ENCODE measurements at places on chromosomes 3 and 15.

DNA sequence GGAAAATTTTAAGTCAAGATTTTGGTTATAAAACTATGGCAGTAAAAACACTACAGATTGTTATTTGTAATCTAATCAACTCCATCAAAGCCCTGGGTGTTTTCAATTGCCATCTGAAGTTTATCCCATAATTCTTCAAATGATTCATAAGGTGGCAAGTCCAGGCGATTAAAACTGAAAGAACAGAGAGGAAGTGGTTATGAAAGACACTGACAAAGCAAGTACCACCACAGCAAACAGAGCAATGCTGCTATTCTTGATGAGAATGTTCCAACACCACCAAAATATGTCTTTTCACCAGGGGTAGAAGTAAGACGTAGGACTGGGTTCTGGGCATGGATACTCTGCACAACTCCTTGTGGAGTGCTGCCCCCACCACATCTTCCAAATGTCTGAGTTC lies 86.9 kb upstream of the PRTG start:
- DNase-seq = peak; percentile 7

DNA sequence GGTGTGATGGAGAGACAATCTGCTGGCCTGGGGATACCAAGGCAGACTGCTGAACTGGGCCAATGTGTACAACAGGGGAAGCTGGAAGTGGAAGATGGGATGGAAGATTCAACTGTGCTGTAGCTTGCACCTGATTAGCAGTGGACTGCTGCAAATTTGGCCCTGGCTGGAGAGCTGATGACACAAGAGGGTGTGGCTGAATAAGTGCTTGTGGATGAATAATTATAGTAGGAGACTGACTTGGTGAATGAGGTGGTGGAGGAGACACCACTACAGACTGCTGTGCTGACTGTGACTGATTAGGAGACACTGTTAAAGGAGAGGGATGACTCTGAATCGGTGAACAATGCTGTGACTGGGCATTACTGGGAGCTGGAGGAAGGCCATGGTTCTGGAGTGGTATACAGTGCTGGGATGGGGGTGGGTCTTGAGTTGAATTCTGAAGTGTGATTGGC lies 52.5 kb downstream of the PHC3 start:
- no peak for DNase-seq

GRCh38 chr3:72520690-72521308 lies 327.4 kb downstream of the SHQ1 start:
- DNase-seq = no peak

DNA sequence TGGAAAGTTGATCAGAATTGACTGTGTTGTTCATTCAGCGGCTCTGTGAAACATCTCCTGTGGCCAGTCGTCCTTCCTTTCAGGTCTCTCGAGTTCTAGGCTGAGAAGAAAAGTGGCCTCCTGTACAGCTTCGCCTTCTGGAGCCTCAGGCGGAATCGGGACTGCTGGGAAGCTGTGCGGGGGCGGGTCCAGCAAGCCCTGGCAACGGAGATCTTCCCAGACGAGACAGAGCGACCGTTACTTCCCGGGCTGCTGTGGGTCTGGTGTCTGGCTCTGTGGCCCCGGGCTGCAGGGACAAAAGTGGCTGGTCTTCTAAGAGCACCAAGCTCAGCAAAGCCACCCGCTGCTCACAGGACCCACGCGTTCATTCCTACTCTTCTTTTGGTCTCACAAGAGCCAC lies 88.6 kb upstream of the CACNA2D3 start:
- DNase-seq = no peak

DNA sequence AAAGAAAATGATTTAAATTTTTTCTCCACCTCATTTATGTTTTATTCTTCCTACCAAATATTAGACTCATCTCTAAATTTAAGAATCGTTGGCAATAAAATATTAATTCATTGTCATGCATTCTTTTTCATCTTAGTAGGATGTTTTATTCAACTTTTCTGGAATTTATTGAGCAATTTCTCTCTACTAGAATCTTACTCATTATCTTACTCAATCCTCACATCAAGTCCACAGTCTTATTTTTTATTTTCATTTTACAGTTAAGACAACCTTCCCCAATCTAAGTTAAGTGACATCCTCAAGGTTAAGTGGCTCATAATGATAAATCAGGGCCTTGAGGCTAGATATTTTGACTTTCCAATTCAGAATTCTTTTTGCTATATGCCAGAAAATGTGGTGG lies 15.9 kb upstream of the ALDH1A2 start:
- DNase-seq = no peak

DNA sequence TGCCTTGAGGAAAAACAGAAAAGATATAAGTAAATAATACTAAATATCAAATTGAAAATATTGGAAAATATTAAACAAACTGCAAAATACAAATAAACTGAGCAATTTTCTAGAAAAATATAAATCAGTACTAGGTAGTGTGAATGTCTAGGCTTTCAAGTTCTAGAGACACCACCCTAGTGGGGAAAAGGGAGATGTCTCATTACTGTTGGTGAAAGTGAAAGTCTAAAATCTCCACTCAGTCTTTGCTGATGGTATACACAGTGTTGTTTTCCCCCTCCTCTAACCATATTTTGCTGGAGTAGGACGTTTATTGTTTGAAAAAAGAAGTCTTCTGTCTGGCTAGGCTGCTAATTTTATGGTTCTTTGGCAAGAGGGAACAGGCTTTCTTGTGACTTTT lies 1368.9 kb downstream of the OTOL1 start:
- no peak for DNase-seq

DNA sequence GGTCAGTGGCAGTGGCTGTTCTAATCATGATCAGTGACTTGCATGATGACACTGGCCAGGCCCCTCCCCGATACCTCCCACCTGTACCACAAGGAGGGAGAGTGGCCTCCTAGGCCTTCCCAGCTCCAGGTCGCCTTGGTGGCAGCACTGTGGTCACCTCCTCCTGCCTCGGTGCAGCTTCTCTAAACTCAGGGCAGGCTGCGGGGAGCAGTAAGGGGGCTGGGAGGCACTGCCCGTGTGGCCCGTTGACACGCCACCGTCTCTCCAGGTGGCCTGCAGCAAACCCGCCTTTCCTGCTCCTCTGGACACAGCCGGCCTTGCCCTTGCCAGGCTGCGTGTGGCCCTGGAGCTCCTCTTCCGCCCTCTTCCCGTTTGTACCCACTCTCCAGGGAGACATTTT lies 184.1 kb downstream of the XXYLT1 start:
- no peak for DNase-seq

GRCh38 chr3:37096975-37097374 lies 77.4 kb downstream of the LRRFIP2 start:
- no peak for DNase-seq

DNA sequence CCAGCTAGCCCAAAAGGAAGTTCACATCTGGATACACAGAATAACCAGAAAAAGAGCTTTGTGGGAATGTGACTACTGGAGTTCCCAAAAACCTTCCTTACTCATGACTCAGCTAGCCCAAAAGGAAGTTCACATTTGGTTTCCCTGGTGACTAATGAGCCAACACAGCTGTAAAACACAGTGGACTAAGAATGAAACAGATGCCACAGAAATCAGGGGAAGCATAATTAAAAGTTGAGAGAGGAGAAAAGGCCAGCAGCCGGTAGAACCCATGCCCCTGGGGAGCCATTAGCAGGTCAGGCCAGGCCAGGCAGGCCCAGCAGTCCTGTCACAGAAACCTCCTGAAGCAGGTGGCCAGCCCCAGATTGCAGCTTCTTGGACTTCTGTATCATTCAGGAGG lies 130.3 kb downstream of the GHSR start:
- no peak for DNase-seq

GRCh38 chr15:57356636-57357035 lies 19.7 kb upstream of the CGNL1 start:
- DNase-seq = no peak

- DNase-seq = peak; percentile 58
Measured at GRCh38 chr3:195905970-195906864, 2.1 kb downstream of the TNK2 start.

GRCh38 chr3:149252272-149252671 lies 30.6 kb upstream of the CP start:
- DNase-seq = no peak

DNA sequence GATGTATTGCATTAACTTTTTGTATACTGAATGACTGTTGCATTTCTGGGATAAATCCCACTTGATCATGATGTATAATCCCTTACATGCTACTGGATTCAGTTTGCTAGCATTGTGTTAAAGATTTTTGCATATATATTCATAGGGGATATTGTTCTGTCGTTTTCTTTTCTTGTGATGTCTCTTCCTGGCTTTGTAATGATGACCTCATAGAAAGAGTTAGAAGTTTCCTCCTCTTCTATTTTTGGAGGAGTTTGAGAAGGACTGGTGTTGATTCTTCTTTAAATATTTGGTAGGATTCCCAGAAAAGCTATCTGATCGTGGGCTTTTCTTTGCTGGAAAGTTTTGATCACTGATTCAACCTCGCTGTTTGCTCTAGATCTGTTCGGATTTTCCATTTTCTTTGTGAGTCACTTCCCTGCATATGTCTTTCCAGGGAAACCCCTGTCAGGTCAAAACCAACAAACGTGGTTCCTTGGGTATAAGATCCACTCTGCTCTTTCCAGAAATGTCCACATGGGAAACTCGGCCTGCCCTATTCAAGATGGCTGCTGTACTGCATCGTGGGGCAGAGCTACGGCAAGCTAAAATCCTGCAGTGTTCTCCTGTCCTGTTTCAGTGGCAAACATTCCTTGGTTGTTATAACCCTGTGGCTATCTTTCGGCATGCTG lies 120.4 kb downstream of the GABRG3 start:
- DNase-seq = no peak

DNA sequence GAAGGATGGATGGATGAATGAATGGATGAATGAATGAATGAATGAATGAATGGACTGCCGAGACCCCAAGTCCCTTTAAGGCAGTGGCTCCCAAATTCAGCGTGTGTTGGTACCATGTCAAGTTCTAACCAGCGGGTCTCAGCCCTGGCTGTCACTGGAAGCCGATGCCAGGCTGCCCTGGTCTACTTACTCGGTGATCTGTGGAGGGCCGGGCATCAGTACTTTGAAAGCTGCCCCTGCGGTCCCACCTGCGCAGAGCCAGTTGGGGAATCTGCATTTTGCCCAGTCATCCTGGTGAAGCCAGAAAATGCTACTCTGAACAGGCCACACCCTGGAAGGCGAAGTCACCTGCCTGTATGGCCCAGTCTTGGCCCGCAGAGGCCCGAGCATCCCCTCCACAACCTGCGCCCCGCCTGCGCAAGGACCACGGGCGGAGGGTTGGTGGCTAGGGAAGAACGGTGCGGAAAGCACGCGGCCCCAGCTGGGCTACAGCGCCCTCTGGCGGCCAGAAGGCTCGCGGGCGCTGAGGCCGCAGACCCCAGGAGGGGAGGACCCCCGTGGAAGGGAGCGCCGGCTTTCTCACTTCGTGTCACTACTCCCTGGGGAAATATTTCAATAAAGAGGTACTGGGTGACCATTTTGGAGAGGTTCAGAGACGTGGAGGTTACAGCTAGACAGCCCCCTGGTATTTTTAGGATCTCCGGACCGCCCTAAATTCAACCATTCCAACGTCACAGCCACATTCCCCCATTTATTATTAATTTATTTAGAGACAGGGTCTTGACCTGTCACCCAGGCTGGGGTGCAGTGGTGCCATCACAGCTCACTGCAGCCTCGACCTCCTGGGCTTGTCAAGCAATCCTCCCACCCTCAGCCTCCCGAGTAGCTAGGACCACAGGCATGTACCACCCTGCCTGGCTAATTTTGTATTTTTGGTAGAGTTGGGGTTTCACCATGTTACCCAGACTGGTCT lies 34.9 kb downstream of the PRKCD start:
- peak; percentile 57 for DNase-seq

- DNase-seq = no peak
Measured at GRCh38 chr3:126083138-126083445, 832 bp downstream of the SLC41A3 start.

DNA sequence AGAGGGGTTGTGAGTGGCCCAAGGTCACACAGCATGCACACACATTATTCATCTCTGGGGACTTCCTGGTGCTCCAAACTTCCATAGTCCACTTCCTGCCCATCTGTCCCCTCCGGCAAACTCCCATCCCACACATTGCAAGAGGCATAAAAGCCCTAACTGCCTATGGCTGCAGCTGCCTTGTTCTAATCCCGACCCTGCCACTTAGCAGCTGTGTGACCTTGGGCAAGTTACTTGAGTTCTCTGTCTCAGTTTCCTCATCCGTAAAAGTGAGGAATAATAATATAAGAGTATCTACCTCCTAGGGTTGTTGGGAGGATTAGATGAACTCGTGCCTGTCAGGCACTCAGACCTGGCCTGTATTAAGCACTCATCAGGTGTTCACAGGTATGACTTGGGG lies 84.2 kb downstream of the SMAD6 start:
- DNase-seq = no peak

DNA sequence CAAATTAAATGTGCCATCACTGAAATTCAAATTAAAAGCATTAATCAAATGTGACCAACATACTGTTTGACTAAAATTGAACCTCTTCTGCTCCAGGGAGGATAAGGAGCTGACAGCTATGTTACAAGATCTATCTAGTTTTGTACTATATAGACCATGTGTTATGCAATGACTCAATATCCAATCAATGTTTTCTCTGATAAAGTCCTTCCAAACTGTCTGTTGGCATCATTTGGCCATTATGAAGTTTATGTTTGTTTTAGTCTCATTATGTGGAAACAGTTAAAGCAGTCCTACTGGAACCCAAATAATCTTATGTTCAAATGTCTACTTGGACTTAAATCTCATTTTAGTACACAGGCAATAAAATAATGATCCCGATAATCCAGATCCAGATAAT lies 267.0 kb upstream of the THBS1 start:
- DNase-seq = no peak

DNA sequence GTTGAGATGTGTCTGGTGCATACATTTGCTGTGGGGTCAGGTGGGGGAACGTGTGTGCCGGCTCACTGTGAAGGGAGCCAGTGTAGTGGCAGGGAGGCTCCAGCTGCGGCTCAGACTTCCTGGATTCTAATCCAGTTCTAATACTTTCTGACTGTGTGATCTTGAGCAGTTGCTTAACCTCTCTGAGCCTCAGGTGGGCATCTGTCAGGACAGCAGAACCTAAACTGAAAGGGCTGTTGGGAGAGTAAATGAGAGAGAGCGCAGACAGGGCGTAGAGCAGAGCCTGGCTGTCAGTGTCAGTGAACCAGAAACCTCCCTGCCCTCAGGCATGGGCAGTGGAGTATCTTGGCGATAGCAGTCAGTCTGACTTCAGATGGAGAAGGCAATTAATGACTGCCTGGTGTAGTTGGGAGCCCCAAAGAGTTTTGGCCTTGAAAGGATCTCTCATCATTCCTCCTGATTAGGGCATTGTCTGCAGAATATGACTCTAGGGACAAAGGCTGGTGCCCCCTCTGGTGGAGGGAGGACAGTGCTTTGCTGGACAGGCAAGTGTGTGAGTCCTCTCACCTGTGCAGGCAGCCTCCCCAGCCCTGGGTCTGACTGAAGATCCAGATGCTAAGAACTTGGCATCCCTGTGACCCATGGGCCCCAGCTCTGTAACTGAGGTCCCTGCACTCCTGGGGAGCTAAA lies 9.6 kb downstream of the KBTBD13 start:
- DNase-seq = no peak

DNA sequence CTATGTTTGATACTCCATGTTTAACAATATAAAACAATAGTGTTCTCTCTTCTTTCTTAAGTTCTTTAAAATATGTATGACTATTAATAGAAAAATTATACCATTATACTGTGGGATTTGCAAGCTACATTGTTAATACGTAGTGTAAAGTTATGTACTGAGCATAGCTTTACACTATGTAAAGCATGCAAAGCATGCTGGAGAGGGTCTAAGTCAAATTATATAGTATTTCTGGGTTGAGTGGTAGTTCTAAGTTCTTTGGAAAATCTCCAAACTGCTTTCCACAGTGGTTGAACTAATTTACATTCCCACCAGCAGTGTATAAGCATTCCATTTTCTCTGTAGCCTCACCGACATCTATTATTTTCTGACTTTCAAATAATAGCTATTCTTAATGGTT lies 253.0 kb downstream of the RAP2B start:
- no peak for DNase-seq

GRCh38 chr3:53226841-53227407 lies 28.9 kb downstream of the TKT start:
- DNase-seq = no peak

All from CD4-positive, alpha-beta T cell treated with Interleukin-10 for 1 hour (primary cell).